ENCODE measurements at places on chromosomes 12 and 14.

DNA sequence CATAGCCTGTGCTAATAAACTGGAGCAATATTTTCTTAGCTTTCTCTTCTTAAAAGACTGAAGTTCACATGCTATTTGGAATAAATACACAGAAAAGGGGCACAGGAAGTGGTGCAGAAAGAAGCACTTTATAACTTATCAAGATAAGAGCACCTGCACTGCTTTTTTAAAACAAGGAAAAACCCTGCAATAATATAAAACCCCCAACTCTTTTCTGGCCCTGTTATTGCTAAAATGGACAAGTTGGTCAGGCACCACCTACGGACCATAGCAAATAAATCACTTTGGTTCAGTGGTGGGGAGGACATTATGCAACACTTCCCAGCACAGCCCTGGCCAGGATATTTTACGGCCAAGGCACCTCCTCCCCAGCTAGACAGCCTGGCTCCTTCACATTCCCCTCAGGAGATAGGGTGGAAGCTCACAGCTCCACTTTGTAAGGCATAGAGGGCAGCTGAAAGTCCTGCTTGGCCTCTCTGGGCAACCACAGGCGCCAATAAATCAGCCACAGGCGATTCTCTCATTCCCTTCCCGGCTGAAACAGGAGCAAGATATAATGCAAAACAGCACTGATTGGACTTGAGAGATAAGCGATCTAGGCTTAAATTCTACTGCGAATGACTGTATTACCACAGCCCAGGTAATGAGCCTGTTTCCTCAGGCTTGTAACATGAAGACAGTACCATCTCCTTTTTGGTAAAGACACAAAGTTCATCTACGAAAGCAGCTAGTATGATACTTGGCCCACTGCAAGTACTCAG, 2.0 kb downstream of the ZBTB25 start:
- no peak for DNase-seq

GRCh38 chr12:57626921-57627445, 6.0 kb downstream of the B4GALNT1 start:
- no peak for DNase-seq

DNA sequence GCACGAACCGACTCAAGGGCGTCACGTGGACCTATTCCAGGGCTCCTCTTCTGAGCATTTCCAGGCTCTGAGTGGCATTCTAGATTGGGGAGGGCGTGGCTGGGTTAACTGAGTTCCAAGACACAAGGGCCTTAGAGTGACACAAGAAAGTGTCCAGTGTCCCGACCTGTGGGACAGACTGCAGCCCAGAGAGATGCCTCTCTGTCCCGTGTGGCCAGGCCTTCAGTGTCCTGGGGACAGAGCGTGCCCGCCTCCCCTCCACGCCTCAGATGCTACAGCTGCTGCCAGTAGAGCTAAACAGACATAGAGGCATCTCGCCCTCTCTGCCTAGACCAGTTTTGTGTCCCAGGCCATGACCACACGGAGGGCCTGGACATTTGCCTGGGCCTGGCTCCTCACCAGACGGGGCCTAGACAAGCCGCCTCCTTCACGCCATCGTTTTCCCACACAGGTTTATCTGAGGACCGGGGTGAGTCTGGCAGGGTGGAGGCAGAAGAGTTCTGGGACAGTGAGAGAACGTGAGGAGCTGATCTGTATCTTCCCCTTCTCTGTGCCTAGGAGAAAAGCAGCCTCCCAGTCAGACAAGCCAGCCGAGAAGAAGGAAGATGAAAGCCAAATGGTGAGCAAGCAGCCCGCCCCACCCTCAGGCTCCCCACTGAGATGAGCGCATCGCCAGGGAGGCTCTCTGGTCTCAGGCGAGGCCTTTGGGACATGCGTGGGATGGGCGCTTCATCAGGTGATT, 27.1 kb downstream of the DEGS2 start:
- DNase-seq, result no peak

- DNase-seq, result no peak
Measured at GRCh38 chr12:107843351-107844311, 69.1 kb downstream of the ASCL4 start.

- DNase-seq, result no peak
Measured at GRCh38 chr14:91119556-91120311, 5.9 kb downstream of the DGLUCY start.

DNA sequence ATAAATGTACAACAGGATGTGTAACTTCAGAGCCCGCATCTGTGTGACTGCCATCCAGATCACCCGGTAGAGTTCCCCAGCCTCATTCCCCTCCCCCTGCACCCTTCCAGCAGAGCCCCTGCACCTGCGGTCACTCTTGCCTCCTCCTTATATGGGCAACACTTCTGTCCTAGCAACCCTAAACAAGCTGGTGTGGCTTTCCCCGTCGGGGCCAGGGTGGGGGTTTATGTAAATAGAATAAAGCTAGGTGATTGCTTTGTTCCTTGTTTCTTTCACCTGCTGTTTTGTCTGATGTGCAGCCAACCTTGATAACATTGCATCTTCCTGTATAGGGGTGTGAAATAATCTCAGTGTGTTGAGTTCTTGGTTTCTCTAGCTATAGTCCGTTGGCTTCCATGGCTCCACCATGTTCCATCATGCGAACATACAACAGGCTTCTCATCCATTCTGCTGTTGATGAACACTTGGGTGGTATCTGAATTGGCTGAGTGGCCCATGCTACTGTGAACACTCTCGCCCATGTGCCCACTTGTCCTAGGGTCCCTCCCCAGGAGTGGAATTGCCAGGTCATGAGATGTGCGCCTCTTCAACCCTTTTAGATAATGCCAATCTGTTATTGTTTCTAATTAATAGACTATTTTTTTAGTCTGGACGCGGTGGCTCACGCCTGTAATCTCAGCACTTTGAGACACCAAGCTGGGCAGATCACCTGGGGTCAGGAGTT, 102.2 kb downstream of the KIF26A start:
- DNase-seq, result no peak

DNA sequence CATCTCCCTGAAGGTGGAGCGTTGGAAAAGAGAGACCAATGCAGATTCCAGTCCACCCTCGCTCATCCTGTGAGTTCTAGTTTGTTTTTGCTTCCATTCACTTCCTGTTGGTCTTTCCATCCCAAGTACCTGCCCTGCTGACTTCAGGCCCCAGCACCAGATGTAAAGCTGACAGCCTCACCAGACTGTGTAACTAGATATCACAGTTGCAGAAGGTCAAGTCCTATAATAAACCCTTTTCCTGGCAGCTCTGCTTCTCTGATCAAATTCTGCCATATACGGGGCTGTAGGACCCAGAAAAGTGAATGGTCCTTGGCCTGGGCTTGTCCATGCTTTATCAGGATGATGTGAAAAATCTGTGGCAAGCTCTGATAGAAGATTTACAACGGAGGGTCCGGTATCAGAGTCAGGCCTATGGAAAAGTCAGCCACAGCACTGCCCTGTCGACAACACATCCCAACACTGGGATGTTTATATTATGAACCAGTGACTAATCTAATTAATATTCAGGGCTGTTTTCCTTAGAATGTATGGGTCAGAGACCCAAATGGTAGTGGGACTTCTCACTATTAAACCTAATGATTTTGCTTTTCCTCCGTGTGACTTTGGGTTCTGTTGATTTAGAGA, 42.1 kb downstream of the CCDC175 start:
- DNase-seq, result no peak

DNA sequence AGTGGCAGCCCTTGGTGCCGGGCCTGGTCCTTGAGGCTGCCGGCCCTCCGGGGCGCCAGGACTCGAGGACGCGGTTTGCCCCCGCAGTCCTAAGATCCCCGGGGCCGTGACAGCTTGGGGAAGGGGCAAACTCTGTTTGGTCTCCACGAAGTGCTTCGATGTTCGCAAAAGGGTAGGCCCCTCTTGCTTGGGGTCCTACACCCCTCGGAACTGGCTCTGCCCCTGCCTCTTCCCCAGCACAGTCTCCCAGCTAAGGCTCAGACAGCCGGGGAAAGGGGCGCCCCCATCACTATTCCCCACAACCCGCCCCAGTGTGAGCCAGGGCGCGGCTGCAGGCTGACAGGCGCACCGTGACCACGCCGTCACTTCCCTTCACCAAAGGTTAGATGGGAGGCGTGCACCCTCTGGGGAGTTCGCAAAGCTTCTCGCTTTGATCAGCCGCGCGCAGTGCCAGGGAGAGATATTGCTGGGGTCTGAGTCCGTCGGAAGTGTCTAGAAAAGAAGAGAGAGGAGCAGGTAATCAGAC, 7.2 kb upstream of the OTX2 start:
- DNase-seq, result no peak

DNA sequence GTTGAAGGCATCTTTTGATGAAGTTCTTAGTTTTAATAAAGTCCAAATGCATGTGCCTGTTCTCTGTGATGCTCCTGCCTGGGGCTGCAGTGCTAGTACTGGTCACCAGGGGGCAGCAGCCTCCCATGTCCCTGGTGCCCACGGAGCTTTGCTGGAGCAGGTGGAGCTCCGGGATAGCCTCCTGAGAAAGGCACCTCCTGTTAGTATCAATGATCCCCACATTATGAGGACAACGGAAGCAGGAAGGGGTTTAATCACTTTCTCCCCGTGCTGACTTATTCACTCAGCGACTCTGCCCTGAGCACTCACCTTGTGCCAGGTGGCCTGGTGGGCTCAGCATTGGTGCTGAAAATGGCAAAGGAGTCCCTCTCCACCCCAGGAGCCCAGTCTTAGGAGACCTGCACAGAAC, 123.0 kb upstream of the PZP start:
- peak; percentile 38 for DNase-seq

- no peak for DNase-seq
Measured at GRCh38 chr12:113194971-113195391, 9.5 kb downstream of the RITA1 start.

DNA sequence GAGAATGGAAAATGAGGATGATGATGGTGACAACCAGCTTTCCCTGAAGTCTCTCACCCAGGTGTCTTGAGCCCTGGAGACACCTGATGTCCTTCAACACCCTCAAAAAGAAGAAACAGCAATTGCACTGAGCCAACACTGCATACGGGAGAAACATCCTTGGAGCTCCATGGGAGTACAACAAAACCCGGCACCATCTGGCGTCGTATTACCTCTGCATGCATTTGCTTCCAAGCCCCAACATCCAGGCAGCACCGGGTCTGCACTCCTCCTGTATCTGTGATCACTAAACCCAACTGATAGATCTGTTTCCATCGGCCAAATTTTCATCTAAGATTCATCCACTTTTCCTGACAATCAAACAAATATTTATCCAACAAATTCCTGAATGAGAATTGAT, 249.9 kb downstream of the DPF3 start:
- no peak for DNase-seq

- DNase-seq, result no peak
Measured at GRCh38 chr14:104020471-104020870, 65.0 kb upstream of the ASPG start.

GRCh38 chr12:52390739-52391617, 5.5 kb upstream of the KRT84 start:
- DNase-seq, result no peak

GRCh38 chr12:977156-977555, 13.9 kb upstream of the ERC1 start:
- no peak for DNase-seq

GRCh38 chr12:132620899-132621656, 2.5 kb downstream of the P2RX2 start:
- no peak for DNase-seq

GRCh38 chr12:101859664-101860607, 17.4 kb upstream of the DRAM1 start:
- DNase-seq, result no peak

DNA sequence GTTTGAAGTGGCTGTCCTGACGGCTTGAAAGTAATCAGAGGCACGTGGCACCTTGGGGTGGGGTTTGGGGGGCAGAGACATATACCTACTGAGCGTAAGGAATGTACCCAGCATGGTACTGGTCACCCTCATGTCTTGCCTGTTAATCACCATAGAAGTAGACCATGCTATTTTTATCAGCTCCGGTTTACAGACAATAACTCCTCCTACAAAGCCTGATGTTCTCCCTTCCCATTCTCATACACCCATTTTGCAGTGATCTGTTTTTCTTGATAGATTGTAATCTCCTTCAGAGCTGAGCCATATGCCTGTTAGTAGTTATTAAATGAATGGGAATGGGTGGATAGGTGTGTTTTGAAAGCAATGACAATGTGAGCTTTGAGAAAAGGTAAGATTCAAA, 10.5 kb downstream of the EVL start:
- no peak for DNase-seq
